ENCODE measurements at places on chromosomes 1 and 21. TPM values are rescaled to one million over a fixed set of nuclear protein-coding genes. Genes with fewer than 3 reads are reported as not detected.

GRCh38 chr1:54743416-54744226, 20.7 kb downstream of the PARS2 start:
- H3K27ac ChIP-seq, result no peak overlapping the region
- DNase-seq, result no peak
- no peaks in the 10 kb centered on the region for H3K4me1 ChIP-seq
- no peaks in the 10 kb centered on the region for H3K27me3 ChIP-seq
- H3K36me3 ChIP-seq, result no peaks in the 10 kb centered on the region

RAB13 gene
- total RNA-seq, result 120 TPM

OR2L3 gene
- 0.15 TPM for total RNA-seq

GRCh38 chr21:15210235-15210678, 145.5 kb upstream of the NRIP1 start:
- H3K36me3 ChIP-seq, result no peaks in the 10 kb centered on the region
- no peaks in the 10 kb centered on the region for H3K4me1 ChIP-seq
- H3K27me3 ChIP-seq, result no peaks in the 10 kb centered on the region
- DNase-seq, result no peak

- no peak for DNase-seq
- H3K4me1 ChIP-seq, result peaks cover 6% of the 10 kb centered on the region
- no peaks in the 10 kb centered on the region for H3K36me3 ChIP-seq
- no peaks in the 10 kb centered on the region for H3K27me3 ChIP-seq
- H3K4me3 ChIP-seq, result no peak overlapping the region
Measured at GRCh38 chr1:186884251-186884650, 55.5 kb downstream of the PLA2G4A start.

DNA sequence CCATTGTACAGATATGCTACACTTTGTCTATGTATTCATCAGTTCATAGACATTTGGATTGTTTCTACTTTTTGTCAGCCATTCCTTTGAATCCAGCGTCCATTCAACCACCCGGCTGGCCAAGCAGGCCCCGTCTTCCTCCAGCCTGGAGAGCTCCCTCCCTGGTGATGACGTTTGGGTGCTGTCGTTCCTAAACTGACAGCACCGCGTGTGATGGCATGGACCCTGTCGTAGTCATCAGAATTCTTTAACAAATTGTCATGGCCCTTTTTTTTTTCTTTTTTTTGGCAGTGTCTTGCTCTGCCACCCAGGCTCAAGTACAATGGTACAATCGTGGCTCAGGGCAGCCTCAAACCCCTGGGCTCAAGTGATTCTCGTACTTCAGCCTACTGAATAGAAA, 138.6 kb upstream of the ERRFI1 start:
- H3K36me3 ChIP-seq, result no peaks in the 10 kb centered on the region
- H3K27ac ChIP-seq, result no peak overlapping the region
- H3K4me3 ChIP-seq, result no peak overlapping the region
- H3K4me1 ChIP-seq, result no peaks in the 10 kb centered on the region
- no peaks in the 10 kb centered on the region for H3K27me3 ChIP-seq
- DNase-seq, result no peak

CAMK1G gene
- total RNA-seq, result not detected

DNA sequence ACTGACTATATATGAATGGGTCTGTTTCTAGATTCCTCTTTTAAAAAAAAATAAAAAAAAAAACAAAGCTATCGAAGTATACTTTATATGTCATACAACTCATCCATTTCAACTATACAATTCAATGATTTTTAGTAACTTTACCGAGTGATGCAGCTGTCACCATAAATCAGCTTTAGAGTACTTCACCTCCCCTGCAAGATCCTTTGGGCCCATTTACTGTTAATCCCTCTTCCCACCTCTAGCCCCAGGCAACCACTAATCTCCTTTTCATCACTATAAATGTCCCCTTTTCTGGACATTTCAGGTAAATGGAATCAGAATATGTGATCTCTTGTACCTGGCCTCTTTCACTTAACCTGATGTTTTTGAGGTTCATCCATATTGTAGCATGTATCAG, 133.9 kb downstream of the PEX14 start:
- H3K27me3 ChIP-seq, result no peaks in the 10 kb centered on the region
- no peak overlapping the region for H3K27ac ChIP-seq
- no peak for DNase-seq
- H3K4me3 ChIP-seq, result no peak overlapping the region
- H3K4me1 ChIP-seq, result no peaks in the 10 kb centered on the region

ALDH4A1 gene
- 18.5 TPM for total RNA-seq

DNA sequence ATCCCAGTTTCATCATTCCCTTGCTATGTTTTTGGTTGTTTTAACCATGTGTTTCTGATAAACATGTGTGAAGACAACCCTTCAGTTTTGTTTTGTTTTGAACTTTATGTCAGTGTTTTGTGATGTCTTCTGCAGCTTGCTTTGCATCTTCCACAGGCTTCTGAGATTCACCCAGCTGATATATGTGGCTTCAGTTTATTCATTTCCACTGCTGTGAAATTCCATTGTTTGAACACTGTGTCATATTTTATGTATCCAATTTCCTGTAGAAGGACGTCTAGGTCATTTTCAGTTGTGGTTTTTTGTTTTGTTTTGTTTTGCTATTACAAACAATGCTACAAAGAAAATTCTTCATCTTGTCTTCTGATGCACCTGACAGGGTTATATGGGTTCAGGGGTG, 27.2 kb upstream of the SLC26A9 start:
- no peak overlapping the region for H3K27ac ChIP-seq
- H3K4me1 ChIP-seq, result no peaks in the 10 kb centered on the region
- DNase-seq, result no peak
- no peaks in the 10 kb centered on the region for H3K27me3 ChIP-seq

SELENOF gene
- total RNA-seq, result 193 TPM

DNA sequence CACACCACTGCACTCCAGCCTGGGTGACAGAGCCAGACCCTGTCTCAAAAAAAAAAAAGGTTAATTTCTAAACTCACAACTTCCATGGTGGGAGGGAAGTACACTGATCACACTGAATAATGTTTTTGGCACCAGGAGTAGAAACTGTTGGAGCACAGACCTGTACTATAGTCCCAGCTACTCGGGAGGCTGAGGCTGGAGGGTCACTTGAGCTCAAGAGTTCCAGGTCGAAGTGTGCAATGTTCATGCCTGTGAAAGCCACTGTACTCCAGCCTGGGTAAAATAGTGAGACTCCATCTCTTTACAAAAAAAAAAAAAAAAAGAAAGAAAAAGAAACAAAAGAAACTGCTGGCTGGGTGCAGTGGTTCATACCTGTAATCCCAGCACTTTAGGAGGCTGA, 35.3 kb downstream of the TMEM50B start:
- DNase-seq, result no peak
- no peaks in the 10 kb centered on the region for H3K4me1 ChIP-seq
- no peak overlapping the region for H3K27ac ChIP-seq
- no peaks in the 10 kb centered on the region for H3K27me3 ChIP-seq
- H3K36me3 ChIP-seq, result no peaks in the 10 kb centered on the region
- H3K4me3 ChIP-seq, result no peak overlapping the region

DYNLT5 gene
- total RNA-seq, result not detected
